Activated naive CD8-positive, alpha-beta T cell treated with anti-CD3 and anti-CD28 coated beads, Interleukin-2, amount 50 U/mL, for 16 hours (primary cell): ENCODE measurements at places on chromosomes 16 and 17.

GRCh38 chr17:9520649-9521048 lies 55.0 kb downstream of the STX8 start:
- no peak for DNase-seq

DNA sequence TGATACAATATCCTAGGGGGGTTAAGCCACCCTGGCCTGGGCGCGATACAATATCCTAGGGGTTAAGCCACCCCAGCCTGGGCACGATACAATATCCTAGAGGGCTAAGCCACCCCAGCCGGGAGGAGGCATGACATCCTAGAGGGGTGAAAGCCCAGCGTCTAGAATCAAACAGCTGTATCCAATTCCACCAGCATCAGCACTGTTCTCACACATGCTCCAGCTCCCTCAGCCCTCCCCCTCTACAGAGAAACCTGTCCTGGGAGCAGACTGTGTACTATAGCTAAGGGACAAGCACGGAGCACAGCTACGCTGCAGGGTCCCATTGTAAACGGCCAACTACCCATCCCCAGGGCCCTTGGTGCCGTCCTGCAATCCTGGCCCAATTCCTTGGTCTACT lies 6.2 kb downstream of the GINS2 start:
- DNase-seq: no peak

- DNase-seq: no peak
These were observed 15.1 kb upstream of the DHX8 start for GRCh38 chr17:43468691-43469139.

- DNase-seq: no peak
These were observed 645 bp downstream of the NLGN2 start for GRCh38 chr17:7408252-7408727.

DNA sequence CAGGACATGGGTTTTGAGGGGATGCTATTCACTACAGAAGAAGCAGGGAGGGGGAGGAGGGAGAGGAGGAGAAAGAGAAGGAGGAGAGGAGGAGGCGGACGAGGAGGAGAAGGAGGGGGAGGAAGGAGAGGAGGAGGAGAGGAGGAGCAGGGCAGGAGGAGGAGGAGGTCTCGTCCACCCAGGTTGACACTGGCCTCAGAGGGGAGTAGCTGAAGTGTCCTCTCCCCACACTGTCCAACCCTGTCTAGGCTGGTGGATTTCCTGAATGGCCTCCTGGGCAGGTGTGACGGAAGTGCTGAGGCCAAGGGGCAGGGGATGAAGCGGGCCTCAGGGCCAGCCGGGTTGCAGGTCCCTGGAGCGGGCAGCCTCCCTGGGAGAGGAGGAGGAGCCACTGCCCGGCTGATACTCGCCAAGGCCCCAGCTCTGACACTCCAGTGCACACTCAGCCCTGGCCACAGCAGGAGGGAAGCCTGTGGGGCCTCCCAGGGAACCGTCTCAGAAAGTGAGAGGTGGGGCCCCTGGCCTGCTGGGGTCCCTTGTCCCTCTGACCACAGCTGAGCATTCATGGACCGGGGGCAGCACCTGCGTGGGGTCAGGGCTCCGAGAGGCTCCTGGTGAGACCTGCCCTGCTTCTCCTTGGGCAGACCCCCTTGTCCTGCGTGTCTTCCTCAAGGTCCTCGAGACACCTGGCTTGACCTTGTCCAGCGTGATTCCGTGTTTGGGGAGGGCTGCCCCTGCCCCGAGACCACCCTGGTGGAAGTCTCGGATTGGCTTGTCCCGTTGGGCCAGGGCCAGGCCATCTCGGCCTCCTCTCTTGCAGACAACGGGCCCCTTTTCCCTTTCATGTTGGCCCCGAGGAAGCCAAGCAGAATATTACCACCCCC lies 200.6 kb upstream of the CIBAR2 start:
- no peak for DNase-seq

DNA sequence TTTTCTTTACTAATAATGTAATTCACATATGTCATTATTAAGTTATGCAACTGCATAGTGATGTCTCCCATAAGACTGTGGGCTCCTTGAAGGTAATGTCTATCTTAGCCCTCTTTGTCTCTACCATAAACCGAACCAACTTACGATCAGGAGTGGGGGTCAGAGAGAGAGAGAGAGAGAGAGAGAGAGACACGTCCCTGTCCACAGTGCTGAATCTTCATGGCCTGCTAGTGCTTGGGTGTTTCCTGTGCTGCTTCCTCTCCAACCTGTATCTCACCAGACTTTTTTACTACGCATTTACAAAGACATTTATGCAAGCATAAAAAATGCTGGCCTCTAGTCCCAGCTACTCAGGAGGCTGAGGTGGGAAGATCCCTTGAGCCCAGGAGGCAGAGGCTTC lies 52.2 kb upstream of the HAPSTR1 start:
- no peak for DNase-seq

DNA sequence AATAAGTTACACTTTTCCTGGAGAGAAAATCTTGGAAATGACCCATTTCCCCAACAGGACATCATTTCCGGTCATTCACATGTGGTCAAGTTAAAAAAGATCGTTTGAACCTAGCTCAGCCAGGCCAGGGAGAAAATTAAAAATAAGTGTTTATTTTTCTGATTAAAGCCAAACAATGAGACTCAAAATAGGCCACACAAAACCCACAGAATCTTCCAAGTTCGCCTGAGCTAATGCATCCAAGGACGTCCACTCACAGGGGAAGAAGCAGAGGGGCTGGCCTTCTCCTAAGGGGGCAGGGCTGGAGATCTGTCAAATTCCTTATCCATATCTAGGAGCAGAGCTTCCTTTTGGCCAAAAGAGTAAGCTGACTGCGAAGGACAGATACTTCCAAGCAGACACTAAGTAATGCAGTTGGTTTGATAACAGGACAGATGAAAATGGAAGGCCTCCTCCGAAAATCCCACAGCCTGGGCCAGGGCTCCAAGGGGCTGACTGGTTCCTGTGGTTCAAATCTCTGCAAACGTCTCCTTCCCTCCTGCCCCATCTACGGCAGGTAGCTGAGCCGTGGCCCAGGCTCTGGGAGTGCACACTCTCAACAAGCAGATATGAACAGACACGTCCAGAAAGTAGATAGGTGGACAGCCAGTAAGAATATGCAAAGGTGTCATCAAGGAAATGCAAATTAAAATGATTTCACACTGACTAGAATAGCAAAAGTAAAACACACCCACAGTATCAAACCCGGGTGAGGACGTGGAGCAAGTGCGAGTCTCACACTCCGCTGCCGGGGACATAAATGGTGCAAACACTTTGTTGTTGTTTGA lies 98.5 kb downstream of the MRM3 start:
- no peak for DNase-seq

- no peak for DNase-seq
These were observed 48.7 kb upstream of the NDRG4 start for GRCh38 chr16:58451265-58451689.

DNA sequence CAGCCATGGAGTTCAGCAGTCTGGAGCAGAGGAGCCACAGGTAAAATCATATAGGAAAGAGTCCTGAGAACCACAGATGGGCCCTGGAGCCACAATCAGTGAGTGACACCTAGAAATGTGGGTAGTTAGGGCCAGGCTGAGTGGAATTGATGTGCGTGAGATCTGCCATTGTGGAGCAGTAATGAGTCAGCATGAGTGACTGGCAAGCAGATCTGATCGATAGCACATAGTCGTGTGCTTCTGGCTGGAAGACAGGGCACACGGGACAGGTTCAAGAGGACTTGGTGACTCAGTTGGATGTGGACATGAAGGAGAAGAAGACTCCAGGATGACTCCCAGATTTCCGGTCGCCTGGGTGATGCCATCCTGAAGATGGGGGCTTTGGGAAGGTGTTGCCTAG lies 12.3 kb downstream of the ADORA2B start:
- DNase-seq: no peak

- no peak for DNase-seq
These were observed 9.1 kb downstream of the ABHD15 start for GRCh38 chr17:29557739-29558116.
